T-helper 22 cell (primary cell): ENCODE measurements at places on chromosomes 7 and 10.

- DNase-seq, result no peak
These were observed 195.0 kb downstream of the AHR start for GRCh38 chr7:17493446-17493845.

GRCh38 chr10:73998623-73998928 lies 660 bp downstream of the VCL start:
- peak; percentile 1 for DNase-seq

GRCh38 chr7:44153948-44154335 lies 12.8 kb upstream of the MYL7 start:
- DNase-seq, result no peak

- no peak for DNase-seq
These were observed 474.9 kb downstream of the KCNMA1 start for GRCh38 chr10:77162697-77163096.

- no peak for DNase-seq
These were observed 9.1 kb downstream of the CREB3L2 start for GRCh38 chr7:137992550-137993394.

GRCh38 chr10:122561212-122561611 lies 658 bp downstream of the DMBT1 start:
- no peak for DNase-seq

GRCh38 chr10:122484276-122485060 lies 23.1 kb downstream of the HTRA1 start:
- DNase-seq, result no peak

DNA sequence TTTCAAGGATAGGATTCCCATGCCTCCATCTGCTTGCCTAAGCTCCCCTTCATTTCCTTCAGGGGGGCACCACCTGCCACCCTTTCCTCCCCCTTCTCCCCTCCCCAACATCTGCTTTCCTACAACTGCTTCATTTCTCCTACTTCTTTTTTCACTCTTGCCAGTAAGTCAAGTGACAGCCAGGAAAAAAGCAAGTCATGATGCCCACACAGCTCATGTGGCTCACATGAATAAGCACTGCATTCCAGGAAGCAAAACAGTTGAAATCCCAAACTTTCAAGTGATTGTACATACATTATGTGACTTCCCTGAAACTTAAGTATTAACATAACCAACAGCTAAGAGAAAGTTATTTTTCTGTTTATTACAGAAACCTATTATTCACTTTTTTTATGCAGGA lies 78.6 kb downstream of the TNS3 start:
- DNase-seq, result no peak

- DNase-seq, result no peak
These were observed 237.9 kb downstream of the NEBL start for GRCh38 chr10:20659225-20659624.

DNA sequence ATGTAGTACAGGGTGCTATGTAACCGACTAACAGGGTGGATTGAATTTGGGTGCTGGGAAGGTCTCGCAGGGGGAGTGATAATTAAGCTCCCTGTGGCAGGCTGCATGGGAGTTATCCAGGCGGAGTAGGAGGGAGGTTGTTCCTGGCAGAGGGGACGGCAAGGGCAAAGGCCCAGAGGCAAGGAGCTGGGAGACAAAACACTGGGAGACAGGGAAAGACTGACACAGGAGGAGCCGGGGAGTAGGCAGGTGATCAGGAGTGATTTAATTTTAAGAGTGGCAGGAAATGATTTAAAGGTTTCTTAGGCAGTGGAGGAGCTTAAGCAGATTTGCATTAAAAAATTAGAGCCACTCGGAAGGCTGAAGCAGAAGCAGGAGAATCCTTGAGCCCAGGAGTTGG lies 40.7 kb upstream of the LEP start:
- DNase-seq, result no peak

- no peak for DNase-seq
These were observed 8.3 kb upstream of the RGS10 start for GRCh38 chr10:119550827-119551226.

DNA sequence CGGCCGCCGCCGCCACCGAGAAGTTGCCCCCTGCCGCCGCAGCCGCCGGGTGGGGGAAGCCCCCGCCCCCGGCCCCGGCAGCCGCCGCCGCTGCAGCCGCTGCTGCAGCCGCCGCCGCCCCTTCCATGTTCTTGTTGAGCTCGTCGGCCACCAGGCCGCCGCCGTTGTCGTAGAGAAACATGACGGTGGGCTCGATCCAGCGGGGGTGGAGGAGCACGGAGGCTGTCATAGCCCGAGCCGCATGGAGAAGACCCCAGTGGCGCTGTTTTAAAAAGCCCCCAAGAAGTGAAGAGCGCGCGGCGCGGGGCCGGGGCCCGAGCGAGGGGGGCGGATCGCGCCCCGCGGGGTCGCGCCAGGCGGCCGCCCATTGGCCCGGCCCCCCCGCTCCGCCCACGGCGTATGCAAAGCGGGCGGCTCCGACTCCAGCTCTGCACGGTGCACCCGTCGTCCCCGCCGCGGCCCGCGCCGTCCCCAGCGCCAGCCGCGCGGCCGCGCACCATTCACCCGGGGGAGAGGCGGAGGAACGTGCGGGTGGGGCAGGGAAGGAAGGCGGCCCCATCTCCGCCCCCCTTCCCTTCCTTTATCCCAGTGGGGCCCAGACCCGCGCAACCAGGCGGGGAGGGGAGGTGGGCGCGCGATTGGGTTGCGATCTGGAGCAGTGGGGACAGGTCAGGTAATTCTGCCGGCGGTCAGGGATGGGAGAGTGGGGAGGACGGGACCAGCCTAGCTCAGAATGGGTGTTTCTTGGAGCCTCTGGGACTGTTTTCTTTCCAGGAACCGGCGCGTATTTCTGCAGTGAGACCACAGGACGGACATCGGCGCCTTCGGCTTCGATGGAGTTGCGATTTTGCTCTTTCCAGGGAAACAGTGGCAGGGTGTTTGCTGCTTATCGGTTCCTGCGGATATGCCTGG lies at the start of gene HOXA13:
TSS of gene HOXA13 (minus strand) at position 243 of the 912 bp plus-strand sequence. CDS start at position 229, 14 bp downstream.
- DNase-seq, result no peak

GRCh38 chr7:83166781-83167180 lies 4.1 kb upstream of the PCLO start:
- no peak for DNase-seq

DNA sequence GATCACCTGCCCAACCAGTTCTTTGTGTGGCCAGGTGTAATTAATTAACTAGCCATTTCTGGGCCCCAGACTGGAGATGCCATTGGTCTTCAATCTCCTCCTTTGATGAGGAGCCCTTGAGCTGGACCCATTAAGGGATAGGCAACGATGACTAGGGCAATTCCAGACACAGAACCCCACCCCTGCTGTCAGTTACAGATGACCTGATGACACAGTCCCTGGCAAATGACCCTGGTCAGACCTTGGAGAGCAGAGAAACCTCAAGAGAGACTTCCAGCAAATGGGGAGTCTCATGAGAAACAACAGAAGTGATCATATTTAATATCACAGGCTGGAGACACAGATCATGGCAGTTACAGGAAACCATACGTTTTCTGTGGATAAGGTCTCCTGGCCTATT lies 101.8 kb upstream of the TCF7L2 start:
- no peak for DNase-seq

- no peak for DNase-seq
These were observed 9.9 kb downstream of the NYAP1 start for GRCh38 chr7:100493476-100494264.

DNA sequence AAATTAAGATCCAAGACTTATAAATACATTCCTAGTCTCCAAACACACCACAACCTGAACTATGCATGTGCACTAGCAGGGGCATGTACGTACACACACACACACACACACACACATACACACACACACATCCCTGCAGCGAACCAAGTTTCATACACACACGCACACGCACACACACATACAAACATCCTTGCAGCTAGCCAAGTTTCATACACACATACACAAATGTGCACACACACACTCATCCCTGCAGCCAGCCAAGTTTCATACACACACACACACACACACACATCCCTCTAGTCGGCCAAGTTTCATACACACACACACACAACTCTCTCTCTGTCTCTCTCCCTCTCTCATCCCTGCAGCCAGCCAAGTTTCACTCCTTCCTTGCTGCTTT lies 82.7 kb upstream of the WIPF3 start:
- no peak for DNase-seq

DNA sequence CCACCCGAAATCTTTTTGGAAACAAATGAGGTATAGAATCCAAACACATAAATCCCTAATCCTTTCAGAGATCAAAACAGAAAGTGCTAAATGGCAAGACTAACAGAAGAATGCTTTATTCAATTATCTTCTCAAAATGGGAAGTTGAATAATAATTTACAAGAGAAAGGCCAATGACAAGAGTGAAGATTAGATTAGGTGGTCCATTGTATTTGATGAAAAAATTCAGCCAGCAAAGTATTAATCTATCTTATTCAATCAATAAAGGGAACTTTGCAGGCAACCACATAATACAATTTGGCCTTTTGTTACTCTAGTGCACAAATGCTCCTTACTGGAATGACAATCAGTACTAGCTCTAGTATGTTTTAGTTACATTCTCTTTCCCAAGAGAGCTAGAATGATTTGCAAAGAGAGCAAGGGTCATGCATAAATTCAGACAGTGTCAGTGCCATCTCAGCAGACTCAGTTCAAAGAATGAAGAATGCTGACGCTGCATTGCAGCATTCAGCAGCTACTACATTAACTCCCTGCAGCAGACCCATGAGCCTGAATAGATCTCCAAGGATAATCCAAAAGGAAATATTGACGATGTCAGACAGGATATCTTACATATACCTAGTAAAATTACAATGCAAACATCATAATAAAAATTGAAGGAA lies 131.8 kb downstream of the ANK3 start:
- no peak for DNase-seq

DNA sequence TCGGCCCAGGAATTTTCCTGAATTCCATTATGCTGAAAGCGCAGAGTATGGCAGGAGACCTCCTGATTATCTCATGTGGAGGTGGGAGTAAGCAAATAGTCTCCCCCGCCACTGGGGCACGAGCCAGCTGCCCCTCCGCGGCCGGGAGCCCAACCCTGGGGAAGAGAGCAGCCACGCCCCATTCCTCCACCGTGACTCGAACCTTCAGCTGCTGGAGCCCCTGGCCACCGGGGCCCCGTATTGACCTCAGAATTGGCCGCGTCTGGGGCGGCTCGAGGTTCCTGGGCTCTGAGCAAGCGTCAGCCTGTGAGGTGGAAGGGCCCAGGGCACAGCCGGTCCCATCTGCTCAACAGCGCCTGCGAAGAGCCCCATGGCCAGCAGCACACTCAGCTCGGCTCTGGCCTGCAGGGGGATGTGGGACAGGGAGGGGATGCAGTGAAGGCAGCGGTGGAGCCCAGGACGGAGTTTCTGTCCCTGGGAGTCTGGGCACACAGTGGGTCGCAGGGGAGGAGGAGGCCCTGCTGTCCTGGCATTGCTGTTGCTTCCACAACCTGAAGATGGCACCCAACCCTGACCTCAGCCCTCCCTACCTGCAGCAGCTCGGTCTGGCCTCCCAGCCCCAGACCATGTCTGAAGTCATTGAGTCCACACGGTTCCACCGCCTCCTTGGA lies 97.8 kb downstream of the CHST15 start:
- no peak for DNase-seq

GRCh38 chr10:92545556-92545955 lies 28.3 kb downstream of the IDE start:
- no peak for DNase-seq

GRCh38 chr7:101898106-101898505 lies 80.7 kb downstream of the CUX1 start:
- no peak for DNase-seq

DNA sequence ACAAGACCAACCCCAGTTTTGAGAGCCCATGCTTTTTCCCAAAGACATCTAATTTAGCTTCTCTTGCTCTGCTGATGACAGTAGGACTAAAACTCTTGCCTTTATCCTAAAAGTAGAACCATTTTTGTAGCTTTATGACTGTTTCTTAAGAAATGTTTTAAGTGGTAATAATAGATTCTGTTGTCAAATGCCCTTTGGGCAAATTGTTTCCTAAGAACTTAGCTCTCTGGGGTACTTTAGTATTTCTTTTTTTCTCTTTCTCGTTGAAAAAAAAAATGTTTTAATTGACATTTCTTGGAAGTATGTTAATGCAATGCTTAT lies 157.4 kb downstream of the ARID5B start:
- DNase-seq, result no peak

GRCh38 chr7:20963556-20964280 lies 177.0 kb upstream of the SP8 start:
- no peak for DNase-seq

DNA sequence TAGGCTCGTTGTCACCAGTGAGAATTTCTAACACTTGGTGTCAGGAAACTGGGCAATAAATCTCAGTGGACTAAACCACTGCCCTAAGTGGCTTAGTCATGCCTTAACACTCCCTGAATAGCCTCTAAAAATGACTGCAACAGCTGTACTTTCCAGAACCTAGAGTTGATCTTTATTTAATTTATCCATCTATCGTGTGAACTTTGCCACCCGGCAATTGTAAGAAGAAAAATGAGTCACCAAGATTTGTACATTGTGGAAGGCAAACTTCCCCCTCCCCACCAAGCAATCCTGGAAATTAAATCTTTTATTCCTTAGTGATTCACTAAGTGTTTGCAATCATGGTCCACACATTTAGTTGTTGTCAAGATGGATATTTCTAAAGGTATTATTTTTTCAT lies 47.1 kb downstream of the NXPH1 start:
- DNase-seq, result no peak

GRCh38 chr7:121073463-121074099 lies 85.1 kb downstream of the CPED1 start:
- DNase-seq, result no peak

DNA sequence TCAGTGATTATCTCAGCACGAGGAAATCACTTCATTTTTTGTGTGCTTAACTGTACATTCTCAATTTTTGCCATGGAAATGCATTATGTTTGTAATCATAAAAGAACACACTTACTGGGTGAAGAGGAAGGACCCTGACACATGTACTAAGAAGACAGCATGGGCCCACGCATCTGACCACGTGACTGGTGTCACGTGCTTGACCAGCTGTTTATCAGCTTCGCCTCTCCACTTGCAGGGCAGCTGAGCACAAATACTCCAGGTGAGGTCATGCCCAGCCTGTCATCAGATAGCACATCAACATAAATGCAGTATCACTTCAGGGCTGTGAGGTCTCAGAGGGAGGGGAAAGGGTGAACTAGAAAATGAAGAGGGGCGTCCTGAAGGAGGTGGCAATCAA lies 179.8 kb downstream of the EBF3 start:
- DNase-seq, result no peak

DNA sequence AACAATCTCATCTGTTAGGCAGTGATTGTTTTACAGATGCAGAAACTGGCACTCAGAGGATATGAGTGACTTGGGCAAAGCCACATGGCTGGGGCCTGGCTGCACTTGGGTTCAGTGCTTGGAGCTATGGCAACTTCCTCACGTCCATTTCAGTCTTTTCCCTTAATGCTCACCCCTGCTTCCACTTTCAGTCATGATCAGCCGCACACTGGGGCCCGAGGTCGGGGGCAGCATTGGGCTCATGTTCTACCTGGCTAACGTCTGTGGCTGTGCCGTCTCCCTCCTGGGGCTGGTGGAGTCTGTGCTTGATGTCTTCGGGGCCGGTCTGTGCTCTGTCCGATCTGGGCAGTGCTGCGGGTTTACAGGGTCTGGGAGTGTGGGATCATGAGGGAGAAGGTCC lies 3.0 kb downstream of the SLC12A9 start:
- DNase-seq, result no peak

GRCh38 chr10:76009531-76009930 lies 578.1 kb downstream of the LRMDA start:
- no peak for DNase-seq
